ENCODE measurements at places on chromosomes 5 and 9.

- DNase-seq = no peak
Measured at GRCh38 chr5:65150599-65151304, 331.0 kb downstream of the ADAMTS6 start.

- DNase-seq = no peak
Measured at GRCh38 chr5:35129921-35130485, 82.3 kb upstream of the AGXT2 start.

DNA sequence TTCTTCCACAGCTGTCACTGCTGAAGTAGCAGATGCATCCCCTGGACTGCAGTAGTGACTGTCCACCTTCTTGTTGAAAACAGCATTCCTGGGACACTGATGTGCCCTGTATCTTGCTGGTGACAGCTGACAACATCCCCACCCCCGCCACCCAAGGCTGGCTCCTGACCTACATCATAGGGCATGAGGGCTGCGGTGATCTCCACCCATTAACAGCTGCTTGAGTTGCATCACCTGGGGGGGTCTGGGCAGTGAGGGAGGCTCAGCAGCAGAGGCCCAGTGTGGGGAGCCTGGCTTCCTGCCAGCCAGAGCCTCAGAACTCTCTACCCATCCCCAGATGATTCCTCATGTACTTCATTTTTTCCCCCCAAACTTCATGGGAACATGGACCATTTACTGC is 4.1 kb downstream of the PRUNE2 start:
- no peak for DNase-seq

DNA sequence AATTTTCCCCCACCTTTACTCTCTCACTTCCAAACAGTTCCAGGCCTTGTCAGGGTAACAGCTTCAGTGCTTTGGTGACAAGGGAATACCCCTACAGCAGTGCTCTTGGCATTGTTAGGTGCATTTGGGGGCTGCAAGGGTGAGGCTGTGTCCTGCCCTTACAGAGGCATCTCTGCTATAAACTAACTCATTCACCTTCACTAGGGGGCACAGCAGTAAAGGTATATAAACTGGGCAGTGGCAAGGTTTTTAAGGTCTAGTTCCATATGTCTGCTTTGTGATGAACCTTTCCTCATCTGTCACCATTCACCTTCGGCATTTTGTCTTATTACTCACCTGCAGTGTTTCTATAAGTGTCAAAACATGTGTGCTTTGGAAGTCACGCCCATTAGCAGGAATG is 79.1 kb upstream of the GPR151 start:
- no peak for DNase-seq

- no peak for DNase-seq
Measured at GRCh38 chr5:135027697-135028615, 6.1 kb downstream of the PITX1 start.

- no peak for DNase-seq
Measured at GRCh38 chr5:52692606-52693005, 95.1 kb upstream of the ITGA1 start.

GRCh38 chr5:31585895-31586270 is 53.0 kb upstream of the PDZD2 start:
- DNase-seq = no peak

GRCh38 chr5:139863855-139864558 is 68.4 kb downstream of the PSD2 start:
- DNase-seq = peak; percentile 76

DNA sequence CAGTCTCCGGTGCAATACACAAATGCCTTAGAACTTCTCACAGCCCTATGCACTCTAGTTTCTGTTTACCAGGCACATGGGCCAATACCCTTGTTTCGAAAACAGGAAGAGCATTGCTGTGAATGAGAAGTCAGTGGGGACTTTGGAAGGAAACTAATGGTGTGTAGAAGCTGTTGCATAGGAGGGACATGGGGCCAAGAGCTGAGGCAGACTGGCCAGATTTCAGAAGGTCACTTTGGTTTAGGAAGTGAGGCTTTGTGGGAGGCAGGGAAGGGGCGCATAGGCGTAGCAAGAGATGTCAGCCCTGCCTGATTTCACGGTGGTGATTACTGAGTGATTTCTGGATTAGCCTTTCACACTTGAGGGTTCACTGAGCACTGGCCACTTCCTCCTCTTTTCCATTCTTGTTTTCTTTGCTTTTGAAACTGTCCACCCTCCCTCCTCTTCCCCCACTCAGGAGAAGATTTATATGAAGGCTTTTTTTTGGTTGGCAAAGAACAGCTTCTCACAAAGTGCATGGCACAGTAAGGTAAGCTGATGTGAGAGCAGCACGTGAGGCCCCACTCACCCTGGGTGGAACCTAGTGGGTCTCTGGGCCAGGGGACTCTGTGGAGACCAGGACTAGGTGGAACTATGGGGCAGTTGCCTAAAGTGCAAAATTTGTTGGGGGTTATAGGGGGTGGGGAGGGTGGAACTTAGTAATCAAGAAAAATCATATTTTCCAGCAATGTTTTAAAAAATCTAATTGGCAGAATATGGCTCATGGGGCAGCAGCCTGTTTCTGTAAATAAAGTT is 6.1 kb upstream of the TMEM252 start:
- no peak for DNase-seq

DNA sequence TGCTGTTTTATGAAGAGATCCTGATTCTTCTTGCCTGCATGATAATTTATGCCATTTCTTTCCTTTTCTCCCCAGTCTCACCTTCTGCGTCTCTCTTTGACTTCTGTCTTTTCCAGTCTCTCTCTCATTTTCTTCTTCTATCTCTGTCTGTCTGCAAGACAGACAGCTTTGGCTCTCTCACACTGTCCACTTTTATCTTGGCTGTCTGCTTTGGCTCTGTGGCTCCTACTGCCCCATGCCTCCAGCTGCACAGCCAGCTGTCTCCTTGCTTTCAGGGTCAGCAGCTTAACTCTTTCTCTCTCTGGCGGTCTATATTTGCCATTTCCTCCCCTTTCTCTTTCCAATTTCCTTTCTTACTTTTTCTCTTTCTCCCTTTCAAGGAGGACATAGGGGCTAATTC is 971.1 kb upstream of the COX7C start:
- DNase-seq = no peak

DNA sequence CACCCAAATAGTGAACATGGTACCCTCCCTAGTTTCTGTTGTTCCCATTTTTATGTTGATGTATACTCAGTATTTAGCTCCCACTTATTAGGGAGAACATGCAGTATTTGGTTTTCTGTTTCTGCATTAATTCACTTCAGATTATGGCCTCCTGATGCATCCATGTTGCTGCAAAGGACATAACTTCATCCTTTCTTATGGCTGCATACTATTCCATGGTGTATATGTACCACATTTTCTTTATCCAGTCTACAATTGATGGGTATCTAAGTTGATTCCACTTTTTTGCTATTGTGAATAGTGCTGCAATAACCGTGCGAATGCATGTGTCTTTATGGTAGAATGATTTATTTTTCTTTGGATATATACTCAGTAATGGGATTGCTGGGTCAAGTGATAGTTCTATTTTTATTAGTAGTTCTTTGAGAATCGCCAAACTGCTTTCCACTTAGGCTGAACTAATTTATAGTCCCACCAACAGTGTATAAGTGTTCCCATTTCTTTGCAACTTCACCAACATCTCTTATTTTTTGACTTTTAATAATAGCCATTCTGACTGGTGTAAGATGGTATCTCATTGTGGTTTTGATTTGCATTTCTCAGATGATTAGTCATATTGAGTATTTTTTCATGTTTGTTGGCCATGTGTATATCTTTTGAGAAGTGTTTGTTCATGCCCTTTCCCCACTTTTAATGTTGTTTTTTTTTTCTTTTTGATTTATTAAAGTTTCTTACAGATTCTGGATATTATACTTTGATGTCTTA is 79.6 kb downstream of the SMIM15 start:
- no peak for DNase-seq

- no peak for DNase-seq
Measured at GRCh38 chr5:100434815-100435214, 100.4 kb upstream of the FAM174A start.

Data from Caco-2 (cell line).